ENCODE measurements at places on chromosomes 4 and X.

GRCh38 chrX:79165806-79166205 is 21.3 kb downstream of the GPR174 start:
- no peak for DNase-seq

GRCh38 chr4:149741186-149741831 is 74.3 kb downstream of the IQCM start:
- DNase-seq: no peak

DNA sequence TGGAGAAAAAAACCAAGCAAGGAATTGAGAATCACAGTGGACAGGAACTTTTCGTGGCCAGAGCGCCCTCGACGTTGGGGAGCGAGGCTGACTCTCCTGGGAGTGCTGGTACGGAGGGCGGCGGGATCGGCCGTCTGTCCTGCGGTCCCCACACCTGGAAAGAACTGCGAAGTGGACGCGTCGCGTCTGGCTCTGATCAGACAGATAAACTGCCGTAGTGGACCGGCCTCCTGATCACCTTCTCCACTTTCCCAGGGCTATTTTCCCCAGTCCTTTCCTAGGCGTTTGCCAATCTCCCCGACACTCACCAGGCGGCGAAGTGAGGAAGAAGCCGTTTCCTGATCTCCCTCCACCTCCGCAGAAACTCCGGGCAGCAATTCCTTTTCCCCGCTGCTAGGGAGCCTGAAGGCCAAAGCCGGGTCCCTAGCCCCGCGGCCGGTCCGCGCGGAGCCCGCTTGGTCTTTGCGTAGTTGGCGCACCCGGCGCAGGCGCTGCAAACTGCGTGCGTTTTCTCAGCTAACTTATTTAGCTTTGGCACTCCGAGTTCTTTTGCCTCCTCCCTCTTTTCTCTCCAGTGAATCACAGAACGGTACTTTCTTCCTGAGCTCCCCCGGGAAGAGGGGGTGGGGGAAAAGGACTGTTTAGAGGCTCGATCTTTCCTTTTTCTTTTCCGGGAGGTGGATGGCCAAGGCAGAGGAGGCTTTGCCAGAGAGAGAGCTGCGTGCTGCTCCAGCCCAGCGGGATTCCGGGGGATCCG is at the start of gene ARSJ:
Gene ARSJ, minus strand, starts transcription at position 500 of the 757 bp plus-strand sequence. CDS start 813 bp downstream, outside the sequence.
- DNase-seq: peak; percentile 54

- DNase-seq: no peak
Observed at GRCh38 chrX:97498093-97498492, 614.4 kb downstream of the RPA4 start.

- no peak for DNase-seq
Observed at GRCh38 chr4:8739317-8739716, 132.3 kb downstream of the HMX1 start.

DNA sequence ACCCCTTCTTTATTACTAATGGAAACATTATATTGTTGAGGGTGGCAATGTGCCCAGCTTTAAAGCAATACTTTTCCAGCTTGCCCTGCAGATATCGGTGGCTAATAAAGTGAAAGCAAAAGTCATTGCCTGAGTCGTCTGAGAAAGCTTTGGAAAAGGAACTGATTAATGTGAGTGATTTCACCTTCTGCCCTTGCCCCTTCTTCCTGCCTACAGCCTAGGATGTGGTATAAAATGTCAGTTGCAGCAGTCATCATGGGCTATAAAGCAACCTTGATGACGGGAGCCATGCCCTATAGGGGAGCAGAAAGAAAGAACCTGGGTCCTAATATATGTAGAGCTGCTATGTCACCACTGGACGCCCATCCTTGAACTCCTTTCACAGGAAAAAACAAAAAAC is 132.4 kb upstream of the USP9X start:
- DNase-seq: no peak

GRCh38 chrX:153647461-153648357 is 706 bp downstream of the DUSP9 start:
- no peak for DNase-seq

GRCh38 chr4:84378983-84379382 is 120.1 kb downstream of the NKX6-1 start:
- DNase-seq: no peak

GRCh38 chr4:109276482-109277095 is 25.9 kb downstream of the COL25A1 start:
- no peak for DNase-seq

GRCh38 chr4:103403619-103404018 is 205.5 kb upstream of the CENPE start:
- DNase-seq: no peak

- DNase-seq: peak; percentile 62
Observed at GRCh38 chr4:67885762-67886161, 2.0 kb upstream of the TMPRSS11D start.

DNA sequence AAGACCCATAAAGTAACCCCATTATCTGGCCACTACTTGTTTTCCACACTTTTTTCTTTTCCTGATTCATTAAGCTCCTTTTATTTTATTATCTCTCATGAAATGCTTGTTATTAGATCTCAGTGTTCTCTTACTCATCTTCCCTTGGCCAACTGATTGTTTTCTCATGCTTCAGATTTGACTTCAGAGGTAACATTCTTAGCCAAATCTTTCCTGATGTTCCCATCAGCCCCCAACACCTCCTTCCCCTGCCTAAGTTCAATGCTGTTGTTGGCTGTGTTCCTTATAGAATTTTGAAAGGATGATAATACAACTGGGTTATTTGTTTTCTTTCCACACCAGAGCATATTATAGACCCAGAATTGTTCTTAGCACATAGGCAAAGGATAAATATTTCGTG is 75.6 kb downstream of the BMPR1B start:
- DNase-seq: no peak

- no peak for DNase-seq
Observed at GRCh38 chrX:149712831-149713230, 971 bp downstream of the MAGEA11 start.

- no peak for DNase-seq
Observed at GRCh38 chr4:94741304-94741703, 16.5 kb upstream of the BMPR1B start.

- no peak for DNase-seq
Observed at GRCh38 chr4:169033660-169034059, 23.6 kb upstream of the CBR4 start.

- DNase-seq: no peak
Observed at GRCh38 chr4:173146456-173146855, 22.2 kb upstream of the GALNT7 start.

DNA sequence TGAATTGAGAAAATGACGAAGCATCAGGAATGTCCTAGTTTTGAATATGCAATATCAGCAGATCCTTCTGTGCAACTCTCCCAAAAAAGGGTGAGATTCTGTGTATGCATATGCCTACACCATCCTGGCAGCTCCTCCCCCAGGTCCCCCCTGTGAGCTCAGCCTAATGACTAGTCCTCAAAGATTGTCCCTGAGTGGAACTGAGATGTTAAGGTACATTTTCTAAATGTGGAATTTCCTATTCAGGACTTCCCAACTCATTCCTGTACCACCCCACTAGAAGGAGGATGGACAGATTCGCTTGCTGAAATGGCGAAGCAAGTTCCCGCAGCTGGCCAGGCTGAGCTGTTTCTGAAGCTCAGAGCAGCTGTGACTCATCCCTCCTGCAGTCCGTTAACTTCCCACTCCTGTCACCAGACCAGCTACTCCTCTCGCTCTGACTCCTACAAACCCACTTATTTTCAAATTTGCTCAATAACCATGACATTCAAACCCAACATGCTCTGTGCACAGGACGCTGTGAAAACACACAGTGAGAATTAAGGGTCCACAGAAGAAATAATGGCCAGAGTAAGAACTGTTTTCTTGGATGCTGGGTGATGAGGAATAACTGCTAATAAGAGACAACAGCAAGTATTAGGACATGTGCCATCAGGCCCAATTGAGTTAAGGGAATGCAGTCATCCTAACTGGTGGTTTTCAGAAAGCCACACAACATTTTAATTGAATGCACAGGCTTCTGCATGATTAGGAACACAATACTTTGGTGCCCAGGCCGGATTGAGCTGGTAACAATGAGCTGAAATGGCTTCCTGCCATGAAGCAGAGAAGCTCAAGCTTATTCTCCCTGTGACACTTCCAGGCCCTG is 40.0 kb upstream of the IRF2 start:
- DNase-seq: peak; percentile 67

GRCh38 chr4:156517956-156518355 is 453.6 kb downstream of the PDGFC start:
- no peak for DNase-seq

DNA sequence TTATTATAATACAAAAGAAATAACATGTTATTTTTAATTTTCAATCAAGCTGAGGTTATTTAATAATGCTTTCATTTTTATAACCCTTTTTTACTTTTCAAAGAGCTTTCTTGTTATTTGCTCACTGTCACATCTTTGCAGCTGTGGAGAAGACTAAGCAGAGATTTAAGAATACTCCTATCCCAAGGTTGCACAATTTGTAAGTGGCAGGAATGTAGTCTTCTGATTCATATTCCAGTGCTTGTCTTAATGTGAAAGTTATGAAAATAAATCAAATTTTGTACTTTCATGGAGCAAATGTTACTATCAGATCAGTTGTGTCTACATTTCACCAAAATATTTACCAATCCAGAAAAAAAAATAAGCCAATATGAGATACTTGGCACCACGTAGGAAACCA is 86.6 kb downstream of the DDIT4L start:
- DNase-seq: no peak

DNA sequence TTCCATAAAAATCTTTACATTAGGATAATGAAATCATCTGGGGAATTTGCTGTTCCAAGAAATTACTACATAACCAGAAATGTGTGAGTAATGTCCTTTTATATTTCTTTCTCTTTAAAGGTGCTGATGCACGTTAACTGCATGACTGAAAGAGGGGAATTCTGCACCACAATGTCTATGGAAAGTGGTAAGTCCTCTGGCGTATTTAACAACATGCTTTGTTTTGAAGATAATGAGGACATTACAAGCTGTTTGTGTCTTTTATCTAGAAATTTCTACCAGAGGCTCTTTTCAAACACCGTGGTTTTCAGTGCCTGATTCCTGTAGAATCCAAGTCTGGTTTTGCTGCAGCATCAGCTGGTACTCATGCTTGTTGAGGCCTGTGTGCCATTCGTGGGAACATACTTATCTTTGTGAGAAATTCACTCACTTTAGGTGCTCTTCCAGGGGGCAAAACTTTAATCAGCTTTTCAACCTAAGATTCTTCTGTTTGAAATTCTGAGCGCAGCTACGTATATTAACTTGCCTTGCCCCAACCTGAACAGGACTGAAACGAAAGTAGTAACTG is 257.2 kb downstream of the PDHA2 start:
- DNase-seq: no peak

- no peak for DNase-seq
Observed at GRCh38 chr4:78379040-78379439, 172.5 kb upstream of the ANXA3 start.

- no peak for DNase-seq
Observed at GRCh38 chr4:88531549-88531948, 8.0 kb upstream of the PYURF start.

GRCh38 chr4:8227771-8228318 is 28.8 kb downstream of the SH3TC1 start:
- DNase-seq: no peak

- DNase-seq: no peak
Observed at GRCh38 chr4:26503844-26504243, 13.6 kb upstream of the CCKAR start.
